ENCODE measurements at places on chromosomes 1 and 21.

GRCh38 chr1:162587347-162587746 is 25.8 kb downstream of the UAP1 start:
- DNase-seq: no peak

GRCh38 chr1:167273027-167273800 is 52.5 kb downstream of the POU2F1 start:
- no peak for DNase-seq

GRCh38 chr1:63322114-63322943 is at the start of gene FOXD3:
FOXD3 (plus strand) TSS chr1:63322567; CDS start chr1:63323059, 492 bp downstream.
- peak; percentile 69 for DNase-seq

DNA sequence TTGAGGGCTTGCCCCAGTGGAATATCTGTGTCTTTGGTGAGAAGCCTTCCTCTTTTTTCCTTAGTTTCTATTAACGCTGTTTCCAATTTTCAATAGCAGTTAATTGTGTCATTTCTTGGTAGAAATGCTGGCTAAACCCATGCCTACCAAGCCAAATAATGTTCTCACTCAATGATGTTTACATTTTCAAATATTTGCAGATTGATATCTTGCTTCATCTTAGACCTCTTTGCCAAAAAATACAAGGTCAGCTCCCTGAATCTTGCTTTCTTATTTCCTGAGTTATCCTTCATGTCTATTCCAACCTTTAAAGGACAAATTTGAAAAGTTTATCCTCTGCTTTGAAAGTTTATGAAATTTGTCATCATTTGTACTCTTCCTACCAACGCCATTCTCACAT is 5.1 kb downstream of the KCNJ15 start:
- no peak for DNase-seq

GRCh38 chr1:180363246-180363995 is 133.4 kb downstream of the LHX4 start:
- DNase-seq: no peak

DNA sequence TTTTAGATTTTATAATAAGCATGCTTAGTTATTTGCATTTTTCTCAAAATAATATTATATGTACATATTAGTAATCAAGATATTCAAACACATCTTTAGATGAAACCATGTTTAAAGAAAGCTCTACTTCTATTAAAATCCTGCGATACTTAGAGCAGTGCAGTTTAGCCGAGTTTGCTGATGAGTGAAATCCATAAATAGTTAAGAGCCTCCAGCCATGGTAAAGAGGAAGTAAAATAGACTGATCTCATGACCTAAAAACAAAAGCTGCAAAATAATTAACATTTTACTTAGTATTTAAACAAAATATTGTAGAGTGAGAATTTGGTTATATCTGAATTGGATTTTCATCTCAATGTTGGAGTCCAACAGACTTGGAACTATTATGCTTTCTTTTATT is 147.4 kb upstream of the NRIP1 start:
- DNase-seq: no peak

GRCh38 chr1:35863881-35864625 is 19.0 kb upstream of the AGO1 start:
- DNase-seq: no peak

DNA sequence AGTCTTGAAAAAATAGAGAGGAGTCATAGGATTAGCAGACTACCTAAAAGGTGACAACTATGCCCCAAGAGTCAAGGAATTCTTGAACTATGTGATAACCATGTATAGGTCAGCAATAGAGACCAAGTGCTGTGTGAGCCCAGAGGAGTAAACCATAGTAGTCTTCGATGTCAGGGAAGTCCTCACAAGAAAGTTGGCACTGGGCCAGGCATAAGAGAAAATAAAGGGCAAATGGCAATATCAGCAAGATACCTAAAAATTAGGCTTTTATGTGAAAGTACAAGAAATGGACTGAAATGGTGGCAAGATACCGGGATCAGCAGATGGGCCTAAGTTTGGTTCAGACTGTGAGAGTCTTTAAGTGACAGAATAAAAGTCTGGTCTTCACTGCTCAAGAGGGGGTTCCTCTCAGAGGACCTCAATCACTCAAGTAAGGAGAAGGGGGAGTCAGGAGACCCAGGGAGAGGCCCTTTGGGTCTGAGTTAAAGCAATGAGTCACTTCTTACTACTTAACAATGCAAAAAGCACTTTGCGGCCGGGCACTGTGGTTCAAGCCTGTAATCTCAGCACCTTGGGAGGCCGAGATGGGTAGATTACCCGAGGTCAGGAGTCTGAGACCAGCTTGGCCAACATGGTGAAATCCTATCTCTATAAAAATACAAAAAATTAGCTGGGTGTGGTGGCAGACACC is 95.0 kb downstream of the TEX35 start:
- DNase-seq: no peak

DNA sequence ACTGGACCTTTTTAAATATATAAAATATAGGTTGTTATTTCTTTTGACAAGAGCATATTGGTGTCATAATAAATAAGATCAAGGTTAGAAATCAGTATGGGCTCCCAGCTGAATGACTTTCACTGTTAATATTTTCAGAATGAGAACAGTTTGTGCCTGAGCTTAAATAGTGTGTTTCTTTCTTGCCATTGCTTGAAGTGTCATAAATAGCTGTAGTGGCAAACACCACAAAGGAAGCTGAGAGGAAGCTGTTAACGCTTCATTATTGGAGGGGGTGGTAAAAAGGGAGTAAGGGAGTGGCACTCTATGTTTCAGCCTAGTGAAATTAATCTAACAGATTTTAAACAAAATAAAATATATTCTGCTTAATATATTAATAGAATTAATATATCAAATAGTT is 1089.8 kb upstream of the NCAM2 start:
- DNase-seq: no peak

GRCh38 chr1:47805921-47806361 is 191.2 kb downstream of the TRABD2B start:
- DNase-seq: no peak

DNA sequence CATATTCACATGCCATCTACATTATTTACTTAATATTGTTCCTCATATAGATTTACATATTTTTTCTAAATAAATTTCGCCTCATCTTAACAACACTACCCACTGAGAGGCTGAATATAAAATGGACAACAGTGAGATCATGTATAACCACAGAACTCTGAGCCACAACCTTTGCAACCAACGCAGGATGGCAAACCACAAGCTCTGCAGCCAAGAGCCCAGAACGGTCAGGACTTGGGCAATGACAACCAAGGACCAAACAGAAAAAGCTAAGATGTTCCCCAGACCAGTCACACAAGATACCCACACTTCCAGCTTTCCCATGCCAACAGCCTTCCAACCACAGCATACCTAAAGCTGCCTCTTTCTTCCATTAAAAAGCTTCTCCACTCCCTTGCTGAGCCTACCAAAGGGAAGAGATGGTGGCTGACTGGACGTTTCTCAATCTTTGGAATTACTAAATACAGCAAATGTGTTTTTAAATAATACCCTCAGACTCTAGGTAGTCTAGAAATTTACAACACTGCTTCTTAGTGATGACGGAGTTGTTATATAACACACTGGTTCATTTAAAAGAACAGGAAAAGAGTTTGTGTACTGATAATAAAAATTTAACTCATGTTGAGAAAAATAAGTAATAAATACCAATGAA is 117.9 kb downstream of the AKT3 start:
- DNase-seq: no peak

All from 8988T (cell line).